NCI-H226 (cell line): ENCODE measurements at places on chromosomes 1 and 21.

GRCh38 chr1:43414634-43415223 is 25.0 kb downstream of the SZT2 start:
- no peak for DNase-seq

- DNase-seq = peak; percentile 88
Measured at GRCh38 chr1:202076050-202076511, 46.6 kb upstream of the GPR37L1 start.

DNA sequence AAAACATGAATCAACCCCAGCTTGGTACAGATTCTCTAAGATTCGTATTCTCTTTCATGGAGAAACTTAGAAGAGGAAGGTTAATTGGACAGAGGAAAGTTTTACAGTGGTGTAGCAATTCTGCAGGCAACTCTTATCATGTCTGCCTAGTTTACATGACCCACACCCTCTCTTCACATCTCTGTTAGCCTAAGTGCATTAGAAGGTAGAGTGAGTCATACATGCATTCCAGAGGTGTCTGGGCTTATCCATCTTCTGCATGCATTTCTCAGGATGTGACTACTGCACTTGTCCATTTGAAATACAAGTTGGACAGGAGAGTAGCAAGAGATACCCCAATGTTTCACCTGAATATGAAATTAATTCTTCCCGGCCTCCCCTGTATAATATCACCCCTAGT is 578.4 kb upstream of the NCAM2 start:
- DNase-seq = peak; percentile 87

DNA sequence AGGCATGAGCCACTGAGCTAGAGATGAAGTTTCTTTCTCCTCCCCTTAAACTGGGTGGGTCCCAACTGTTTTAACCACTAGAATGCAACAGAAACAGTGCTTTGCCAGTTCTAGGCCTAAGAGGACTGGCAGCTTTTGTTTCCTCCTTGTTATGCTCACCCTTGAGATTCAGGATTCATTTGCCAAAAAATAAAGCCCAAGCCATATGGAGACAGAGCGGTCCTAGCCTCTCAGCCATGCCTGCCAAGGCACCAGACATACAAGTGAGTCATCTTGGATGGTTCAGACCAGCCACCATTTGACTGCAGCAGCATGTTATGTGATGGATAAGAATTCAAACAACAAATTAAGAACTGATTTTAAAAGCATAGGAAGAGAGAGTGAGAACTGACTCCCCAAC is 38.1 kb upstream of the STUM start:
- DNase-seq = no peak

DNA sequence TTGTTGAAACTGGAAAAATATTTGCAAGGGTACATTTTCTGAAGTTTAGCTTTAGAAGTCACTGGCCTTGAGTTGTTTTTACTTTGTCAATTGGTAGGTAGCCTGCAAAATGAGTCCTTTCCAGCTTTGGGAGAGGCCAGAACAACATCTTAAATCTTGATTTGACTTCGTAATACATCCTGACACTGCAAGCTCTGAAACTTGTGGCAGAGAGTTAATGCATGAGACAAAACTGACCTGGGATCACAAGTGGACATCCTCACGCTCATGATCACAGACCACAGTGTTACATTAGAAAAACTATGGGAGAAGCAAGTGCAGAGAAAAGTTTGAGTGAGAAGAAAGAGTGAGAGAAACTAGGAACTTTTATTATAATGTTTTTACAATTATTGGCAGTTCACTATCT is 550.9 kb downstream of the USP25 start:
- no peak for DNase-seq

DNA sequence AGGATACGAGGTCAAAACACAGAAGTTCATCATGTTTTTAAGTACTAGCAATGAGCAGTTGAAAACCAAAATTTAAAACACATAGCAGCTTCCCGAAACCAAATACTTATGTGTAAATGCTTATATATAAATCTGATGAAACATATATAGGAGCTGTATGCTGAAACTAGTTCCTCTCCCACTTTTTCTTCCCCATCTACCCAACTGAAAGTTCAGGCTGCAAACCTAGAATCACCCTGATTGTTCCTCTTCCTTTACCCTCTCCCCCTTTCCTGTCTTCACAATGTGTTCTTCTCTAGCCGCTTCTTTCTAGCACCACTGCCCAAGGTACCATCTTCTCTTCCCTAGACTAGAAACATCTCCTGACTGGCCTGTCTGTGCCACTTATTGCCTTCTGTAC is 90.6 kb downstream of the ST3GAL3 start:
- no peak for DNase-seq

GRCh38 chr1:78006521-78006920 is 1.8 kb downstream of the DNAJB4 start:
- no peak for DNase-seq

GRCh38 chr1:44571712-44572571 is 102.3 kb downstream of the TMEM53 start:
- no peak for DNase-seq

GRCh38 chr1:241934201-241934848 is 23.2 kb upstream of the BECN2 start:
- DNase-seq = no peak

DNA sequence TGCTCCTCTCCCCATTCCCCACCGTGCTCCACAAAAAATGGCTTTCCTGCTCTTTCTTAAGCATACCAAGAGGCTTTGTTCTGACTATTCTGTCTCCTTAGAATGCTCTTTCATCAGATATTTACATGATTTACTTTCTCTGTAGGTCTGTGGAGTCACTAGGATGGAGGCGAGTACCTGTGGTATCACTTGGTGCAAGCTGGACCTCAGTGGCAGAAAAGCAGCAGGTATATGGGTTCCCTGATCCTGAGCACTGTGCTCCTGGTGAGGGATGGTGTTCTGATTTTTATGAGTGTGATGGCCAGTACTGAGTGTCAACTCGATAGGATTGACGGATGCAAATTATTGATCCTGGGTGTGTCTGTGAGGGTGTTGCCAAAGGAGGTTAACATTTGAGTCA is 10.0 kb downstream of the C1orf87 start:
- DNase-seq = no peak

DNA sequence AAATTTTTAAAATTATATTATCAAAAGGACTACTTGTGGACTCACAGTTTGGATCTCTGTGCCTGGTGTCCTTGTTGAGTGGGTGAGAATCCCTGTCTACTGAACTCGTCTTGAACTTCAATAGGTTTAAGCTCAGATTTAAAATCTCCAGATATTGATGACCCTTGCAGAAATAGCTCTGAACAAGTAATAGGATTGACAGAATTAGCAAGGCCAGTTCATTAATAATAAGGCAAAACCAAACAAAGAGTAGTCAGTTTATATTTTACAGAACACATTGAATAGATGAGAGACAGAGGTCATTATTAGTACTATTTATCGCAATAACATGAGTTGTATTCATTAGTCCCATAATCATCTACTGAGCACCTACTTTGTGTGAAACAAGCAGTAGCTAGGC is at the start of gene PDC:
Gene PDC, minus strand, starts transcription at position 101 of the 400 bp plus-strand sequence. CDS start 11,655 bp downstream, outside the sequence.
- no peak for DNase-seq

- peak; percentile 19 for DNase-seq
Measured at GRCh38 chr21:15774590-15774989, 44.8 kb downstream of the USP25 start.

DNA sequence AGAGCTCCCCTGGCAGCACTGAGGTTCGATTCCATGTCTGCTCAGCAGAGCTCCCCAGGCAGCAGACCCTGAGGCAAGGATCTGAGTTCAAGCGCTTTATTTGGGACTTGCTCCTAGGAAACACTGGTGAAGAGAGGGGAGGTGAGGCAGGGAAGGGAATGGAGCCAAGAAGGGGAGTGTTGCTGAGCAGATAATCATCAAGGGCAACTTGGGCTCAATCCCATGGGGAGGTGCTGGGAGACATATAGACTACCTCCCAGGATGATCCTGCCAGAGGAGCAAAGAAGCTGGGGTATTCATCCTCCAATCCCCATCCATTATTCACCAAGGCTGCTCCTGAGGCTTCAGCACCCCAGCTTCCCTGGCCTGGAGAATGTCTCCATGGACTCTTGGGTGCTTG is 47.0 kb downstream of the GRIK3 start:
- DNase-seq = no peak

GRCh38 chr1:21638531-21639341 is 30.4 kb downstream of the RAP1GAP start:
- peak; percentile 82 for DNase-seq

GRCh38 chr1:25754470-25755181 is 45.4 kb upstream of the SELENON start:
- no peak for DNase-seq

DNA sequence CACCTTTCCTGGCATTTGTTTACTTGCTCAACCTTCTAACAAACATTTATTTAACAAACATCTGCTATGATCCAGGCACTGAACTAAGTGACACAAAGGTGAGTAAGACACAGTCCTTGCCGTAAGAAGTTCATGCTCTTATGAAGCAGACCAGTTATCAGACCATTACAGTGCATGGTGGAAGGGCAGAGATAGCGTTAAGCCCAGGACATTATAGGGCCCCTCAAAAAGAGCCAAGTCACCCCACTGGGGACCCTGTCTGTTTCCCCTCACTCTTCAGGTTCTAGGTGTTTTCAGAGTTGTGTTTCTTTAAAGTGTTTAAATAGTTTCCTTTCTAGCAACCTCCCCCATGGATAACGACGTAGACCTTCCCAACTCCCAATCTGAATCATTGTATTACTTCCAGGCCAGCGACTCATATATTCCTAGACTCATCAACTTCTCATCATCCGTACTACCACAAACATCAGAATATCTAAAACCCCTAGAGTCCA is 39.3 kb downstream of the TCP10L start:
- DNase-seq = peak; percentile 35

GRCh38 chr1:196887515-196888239 is at the start of gene CFHR4:
Gene CFHR4, plus strand, starts transcription at chr1:196888052. Its CDS starts 99 bp downstream, at chr1:196888151.
- DNase-seq = no peak

DNA sequence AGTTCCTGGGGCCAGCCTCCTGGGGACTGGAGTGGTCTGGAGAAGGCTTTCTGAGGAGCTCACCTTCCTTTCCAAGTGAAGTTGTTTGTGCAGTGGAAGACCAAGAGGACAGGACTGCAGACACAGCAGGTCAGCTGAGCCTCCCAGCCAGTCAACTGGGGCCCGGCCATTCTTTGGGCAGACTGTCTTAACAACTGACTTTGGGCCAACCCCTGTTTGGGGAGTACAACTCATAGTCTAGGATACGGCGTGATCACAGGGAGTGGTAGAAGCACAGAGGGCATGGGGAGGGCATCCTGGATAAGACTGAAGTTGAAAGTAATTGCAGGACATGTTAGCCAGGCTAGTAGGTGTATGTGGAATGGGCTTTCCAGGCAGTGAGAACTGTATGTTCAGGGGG is 50.3 kb downstream of the PGM1 start:
- DNase-seq = no peak

- DNase-seq = no peak
Measured at GRCh38 chr1:38061883-38062328, 15.3 kb upstream of the POU3F1 start.

DNA sequence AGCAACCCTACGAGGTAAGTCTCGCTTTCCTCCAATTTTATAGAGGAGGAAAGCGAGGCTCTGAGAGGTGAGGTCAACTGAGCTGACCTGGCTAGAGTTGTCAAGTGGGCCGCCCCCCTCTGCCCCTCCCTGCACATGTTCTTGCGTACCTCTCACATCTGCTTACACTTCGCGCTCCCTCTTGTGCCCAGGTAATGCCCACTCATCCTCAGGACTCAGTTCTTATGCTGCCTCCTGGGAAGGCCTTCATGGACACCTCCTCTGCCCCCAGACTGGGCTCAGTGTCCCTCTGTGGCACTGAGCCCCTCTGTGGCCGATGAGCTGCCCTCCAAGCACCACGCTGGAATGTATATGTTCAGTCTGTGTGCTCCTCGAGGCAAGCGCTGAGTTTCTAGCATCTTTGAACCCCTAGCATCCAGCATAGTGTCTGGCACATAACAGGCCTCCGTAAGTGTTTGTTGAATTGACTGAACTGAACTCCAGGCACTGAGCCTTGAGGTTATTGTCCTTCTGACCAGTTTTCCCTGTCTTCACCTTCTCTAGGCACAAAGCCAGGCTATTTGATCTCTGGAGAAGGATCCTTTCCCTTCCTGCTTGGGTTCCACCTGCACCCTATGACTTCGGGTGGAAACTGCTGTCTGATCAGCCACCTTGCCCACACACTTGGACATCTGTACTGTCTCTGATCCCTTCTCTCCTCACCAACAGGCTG is 13.5 kb downstream of the MOV10 start:
- no peak for DNase-seq

- no peak for DNase-seq
Measured at GRCh38 chr1:41614818-41615217, 130.3 kb upstream of the EDN2 start.

DNA sequence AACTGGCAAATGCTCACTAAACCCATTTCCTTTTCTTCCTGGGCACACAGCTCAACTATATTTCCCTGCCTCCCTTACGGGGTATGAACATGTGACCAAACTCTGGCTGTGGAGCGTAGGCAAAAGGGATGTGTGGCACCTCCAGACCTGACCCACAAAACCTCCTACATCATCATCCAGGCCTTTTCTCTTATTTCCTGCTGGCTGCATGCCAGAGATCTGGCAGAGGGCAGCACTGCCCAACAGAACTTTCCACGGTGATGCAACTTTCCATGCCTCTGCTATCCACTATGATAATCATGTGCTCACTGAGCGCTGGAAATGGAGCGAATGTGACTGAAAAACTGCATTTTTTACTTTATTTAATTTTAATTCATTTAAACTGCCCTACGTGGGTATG is 99.6 kb upstream of the CACNA1E start:
- DNase-seq = peak; percentile 70

DNA sequence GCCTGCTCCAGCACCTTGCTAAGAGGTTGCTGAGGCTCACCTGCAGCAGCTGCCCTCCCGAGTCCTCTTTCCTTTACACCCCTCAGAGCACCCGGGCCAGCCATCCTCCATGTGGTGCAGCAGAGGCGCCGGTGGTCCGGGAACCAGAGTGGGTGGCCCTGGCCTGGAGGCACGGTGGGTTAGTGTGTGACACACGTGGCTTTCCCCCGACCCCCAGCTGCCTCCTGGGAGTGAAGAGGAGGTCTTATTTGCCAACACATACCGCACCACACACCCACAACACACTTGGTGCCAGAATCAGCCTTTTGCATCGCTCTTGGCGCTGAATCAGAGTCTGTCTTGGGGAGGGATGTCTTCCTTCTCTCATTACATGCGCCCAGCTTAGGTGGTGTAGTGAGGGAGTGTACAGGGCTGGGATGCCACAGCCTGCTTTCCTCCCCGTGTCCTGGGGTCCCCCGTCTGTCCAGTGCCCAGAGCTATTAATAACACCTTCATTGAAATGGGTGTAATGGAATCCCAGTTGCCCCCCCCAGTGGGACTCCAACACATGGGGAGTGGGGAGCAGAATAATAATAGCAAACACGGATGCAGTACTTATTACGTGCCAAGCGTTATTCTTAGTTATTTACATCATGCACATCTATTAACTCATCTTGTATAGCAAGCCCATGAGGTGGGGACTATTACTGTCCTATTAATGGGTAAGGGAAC is 38.2 kb downstream of the MAPKAPK2 start:
- no peak for DNase-seq

- DNase-seq = no peak
Measured at GRCh38 chr1:115976921-115977498, 697 bp downstream of the SLC22A15 start.

GRCh38 chr1:156618853-156619581 is at the start of gene HAPLN2:
Gene HAPLN2, plus strand, starts transcription at chr1:156619415. Its CDS starts 4,076 bp downstream, at chr1:156623491.
- DNase-seq = no peak
